ENCODE measurements at places on chromosomes 2 and 18.

- no peak for DNase-seq
Observed at GRCh38 chr2:191740759-191741158, 62.8 kb downstream of the NABP1 start.

DNA sequence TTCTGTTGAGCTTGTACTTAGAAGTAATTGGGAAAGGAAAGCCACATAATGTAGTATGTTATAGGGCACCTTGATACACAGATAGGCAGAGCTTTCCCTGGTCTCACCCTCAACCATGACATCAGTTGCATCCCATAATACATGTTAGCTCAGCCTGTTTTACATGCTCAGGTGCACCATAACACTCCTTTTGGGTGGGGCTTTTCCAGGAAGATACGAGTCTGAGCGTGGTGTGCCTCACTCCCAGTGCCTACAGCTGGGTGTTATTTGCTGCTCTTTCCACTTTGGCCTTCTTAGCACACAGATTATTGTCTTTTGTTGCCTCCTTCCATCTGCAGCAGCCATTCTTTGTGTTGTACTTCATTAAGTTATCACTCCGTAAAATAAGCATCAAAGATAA, 11.9 kb downstream of the TTC39C start:
- no peak for DNase-seq

DNA sequence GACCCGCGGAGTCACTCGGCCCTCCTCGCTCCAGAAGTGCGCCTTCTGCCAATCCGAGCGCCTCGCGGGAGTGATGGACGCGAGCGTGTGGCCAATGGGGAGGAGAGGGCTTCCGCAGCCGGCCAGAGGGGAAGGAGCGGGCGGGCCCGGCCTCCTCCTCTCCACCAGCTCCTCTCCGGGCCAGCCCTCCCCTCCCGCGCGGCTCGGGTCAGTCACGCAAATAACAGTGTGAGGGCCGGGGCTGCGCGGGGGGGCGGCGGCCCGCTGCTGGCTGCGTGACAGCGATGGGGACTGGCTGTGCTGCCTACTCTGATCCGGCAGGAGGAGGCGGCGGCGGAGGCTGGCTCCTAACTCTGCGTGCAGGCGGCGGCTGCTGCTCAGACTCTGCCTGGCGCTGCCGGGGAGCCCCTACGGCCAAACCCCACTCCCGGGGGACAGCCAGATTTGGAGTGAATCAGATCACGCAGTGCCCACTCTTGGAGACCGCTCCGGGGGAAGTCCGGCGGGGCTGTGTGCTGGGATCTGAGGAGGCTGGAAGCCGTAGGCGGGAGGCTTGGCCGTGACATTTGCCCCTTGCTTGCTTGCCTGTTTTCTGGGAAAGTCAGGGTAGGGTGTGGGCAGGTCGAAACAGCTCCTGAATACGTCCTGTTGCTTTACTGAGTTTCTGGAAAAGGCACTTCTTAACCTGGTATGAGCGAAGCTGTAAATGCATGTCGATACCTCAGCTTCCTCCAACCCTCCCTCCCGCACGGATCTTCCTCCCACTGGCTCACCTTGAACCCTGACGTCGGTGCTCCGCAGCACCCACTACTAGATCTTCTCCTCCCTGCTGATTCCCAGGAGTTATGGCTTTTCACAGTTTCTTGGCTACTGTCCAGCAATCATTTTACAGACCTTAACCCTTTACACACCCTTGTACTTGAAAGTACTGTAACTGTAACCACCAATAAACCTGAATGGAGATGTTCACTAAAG, 97.9 kb upstream of the SERTAD2 start:
- peak; percentile 77 for DNase-seq

- DNase-seq = no peak
Observed at GRCh38 chr2:224009605-224010315, 29.3 kb downstream of the SERPINE2 start.

DNA sequence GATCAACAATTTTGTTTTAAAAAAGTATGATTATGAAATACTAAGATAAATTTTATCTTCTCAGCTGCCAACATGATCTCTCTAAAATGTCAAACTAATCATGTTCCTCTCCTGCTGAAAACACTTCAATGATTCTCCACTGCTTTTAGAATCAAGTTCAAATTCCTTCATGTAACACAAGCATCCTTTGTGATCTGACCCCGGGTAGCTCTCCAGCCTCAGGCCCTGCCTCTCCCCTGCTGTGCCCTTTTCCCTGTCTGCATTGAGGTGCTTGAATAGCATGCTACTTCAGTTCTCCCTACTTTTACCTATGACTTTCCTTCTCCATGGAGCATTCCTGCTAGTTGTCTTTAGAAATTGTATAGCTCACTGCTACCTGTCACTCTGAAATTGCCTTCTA, 274.8 kb downstream of the PDE11A start:
- DNase-seq = no peak

DNA sequence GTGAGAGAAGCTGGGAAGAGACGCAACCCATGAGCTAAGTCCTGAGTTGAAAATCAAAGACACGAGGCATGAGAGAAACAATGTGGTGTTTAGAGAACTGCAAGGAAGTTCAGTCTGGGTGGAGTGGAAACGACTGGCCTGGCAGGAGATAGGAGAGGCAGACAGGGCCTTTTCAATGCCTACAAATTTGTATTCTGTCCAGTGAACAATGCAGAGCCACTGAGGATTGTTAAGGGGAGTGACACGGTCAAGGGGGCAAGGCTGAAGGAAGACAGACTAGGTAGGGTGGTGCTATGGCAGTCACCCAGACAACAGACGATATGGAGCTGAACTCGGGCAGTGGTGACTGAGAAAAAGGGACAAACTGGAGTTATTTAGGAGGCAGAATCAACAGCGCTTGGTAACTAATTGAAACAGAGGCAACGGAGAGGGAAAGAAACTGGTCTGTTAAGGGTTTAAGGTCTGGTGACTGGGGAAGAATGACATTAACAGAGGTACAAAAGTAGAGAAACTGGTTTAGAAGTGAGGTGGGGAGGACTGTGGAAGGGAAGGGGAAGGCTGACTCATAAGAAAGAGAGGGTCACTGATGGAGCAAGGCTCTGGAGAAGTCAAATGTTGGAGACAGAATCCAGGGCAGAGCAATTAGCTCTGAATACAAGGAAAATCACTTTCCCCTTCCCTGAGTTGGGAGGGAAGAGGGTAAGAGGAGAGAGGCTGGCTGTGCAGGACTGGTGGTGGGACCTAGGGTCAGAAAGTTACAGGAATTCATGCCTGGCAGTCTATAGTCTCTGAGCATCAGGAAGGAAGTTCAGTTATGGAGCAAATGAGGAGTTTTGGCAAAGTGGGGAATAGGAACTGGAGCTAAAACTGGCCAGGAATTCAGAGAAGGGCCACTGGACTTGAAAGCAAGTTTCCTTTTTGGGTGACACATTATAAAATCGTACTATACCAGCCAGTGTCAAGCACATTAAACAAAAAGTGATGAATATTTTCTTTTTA, 63.4 kb upstream of the CHRNA1 start:
- no peak for DNase-seq
